NCI-H526 (cell line): ENCODE measurements at places on chromosomes 3 and 15.

DNA sequence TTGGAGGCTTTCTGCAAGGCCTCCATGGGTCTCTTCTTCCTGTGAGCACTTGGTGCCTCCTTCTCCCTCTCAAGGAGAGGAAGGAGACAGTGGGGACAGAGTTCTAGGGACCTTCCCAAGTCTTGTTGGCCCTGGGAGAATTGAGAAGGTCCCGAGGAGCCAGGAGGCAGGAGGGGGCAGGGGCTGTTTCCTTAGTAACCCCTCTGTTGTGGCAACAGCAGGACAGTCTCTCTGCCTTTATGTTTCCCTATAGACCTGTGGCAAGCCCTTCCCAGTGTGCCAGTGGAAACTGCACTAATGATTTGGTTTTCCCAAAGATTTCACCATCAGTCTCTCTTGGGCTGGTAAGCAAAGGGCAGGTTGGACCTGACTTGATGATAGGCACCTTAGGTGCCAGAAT lies 87.8 kb upstream of the GALNT15 start:
- DNase-seq, result no peak

GRCh38 chr15:98547275-98547674 lies 101.1 kb upstream of the IGF1R start:
- DNase-seq, result no peak

DNA sequence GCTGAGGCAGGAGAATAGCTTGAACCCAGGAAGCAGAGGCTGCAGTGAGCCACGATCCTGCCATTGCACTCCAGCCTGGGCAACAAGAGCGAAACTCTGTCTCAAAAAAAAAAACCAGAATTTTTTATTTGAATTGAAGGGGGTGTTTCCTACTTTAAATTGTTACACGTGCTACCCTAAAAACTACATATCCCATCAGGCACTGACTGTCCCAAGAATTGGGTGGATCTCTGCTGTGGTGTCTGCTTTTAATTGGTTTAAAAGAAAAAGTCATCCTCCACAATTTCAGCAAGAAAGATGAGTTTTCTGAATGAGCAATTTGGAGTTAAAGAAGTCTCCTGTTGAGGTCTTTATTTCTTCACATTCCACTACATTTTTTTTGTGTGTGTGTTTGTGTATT lies 2.1 kb downstream of the PDIA3 start:
- DNase-seq, result no peak

GRCh38 chr3:39011191-39011736 lies 40.5 kb downstream of the SCN11A start:
- no peak for DNase-seq

- DNase-seq, result no peak
Measured at GRCh38 chr3:140505213-140505612, 172.7 kb upstream of the TRIM42 start.

DNA sequence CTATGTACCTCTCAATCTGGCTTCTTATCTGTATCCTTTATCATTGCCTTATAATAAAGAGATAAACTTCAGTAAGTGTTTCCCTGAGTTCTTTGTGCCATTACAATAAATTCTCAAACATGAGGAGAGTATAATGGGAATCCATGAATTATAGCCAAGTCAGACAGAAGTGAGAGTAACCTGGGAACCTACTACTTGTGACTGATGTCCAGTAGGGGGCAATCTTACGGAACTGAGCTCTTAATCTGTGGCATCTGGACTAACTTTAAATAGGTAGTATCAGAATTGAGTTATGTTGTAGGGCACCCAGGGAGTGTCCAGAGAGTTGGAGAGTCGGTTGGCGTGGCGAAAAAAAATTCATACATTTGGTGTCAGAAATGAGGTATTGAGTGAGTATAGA lies 542.6 kb downstream of the ZBBX start:
- no peak for DNase-seq
